Activated CD8-positive, alpha-beta memory T cell treated with anti-CD3 and anti-CD28 coated beads for 1 hour (primary cell): ENCODE measurements at places on chromosomes 2 and 18.
A peak's percentile ranks its signal among the peaks of the same experiment; 100 is the strongest.

DNA sequence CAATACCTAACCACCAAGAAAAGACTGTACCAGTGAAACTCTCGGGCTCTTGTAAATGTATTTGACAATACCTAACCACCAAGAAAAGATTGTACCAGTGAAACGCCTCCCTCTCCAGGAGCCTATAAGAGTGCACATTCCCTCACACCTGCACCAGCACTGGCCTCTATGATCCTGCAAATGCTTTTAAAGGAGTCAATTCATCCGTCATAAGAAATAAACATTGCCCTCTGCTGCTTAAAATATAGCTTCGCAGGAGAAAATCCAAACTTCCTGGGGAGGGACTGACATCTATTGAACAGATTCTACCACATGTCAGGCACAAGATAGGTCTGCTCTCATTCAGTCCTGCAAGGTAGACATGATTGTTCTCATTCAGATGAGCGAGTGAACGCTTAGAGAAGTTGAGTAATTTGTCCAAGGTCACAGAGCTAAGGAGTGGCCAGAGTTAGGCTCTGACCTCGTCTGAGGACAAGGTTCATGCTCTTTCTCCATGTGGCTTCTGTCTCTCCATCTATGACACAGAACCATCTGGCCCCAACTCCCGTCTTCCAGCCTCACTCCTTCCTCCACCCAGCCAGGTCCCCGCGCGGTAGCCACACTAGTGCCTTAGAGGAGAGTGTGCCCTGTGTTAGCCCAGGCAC, 38.7 kb downstream of the MCFD2 start:
- DNase-seq = no peak

DNA sequence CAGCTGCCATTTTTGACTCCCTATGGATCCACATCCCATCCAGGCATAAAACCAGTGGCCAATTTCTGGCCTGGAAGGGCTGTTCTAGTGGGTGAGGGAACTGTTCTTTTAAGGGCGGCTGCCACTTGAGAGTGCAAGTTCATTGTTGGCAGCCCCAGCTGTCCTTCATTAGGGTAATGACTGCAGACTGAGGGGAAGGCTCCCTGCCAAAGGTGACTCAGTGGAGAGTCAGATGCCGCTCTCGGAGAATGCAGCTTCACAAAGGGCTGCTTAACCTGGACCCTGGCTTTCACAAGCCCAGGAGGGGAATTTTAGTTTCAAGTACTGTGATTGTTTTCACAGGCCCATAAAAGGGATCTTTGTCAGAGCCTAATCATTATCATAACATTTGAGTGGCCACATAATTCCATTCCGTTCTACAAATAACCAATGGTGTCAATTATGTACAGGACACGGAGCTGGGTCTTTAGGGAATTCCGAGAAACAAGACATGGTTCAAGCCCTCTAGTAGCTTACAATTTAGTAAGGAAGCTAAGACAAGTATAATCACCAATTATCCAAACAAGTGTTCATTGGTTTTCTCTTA, 235.7 kb downstream of the CDCA7 start:
- DNase-seq = no peak

- DNase-seq = peak; percentile 15
These were observed 23.0 kb upstream of the NTSR2 start for GRCh38 chr2:11692966-11693521.

GRCh38 chr2:208556983-208557484, 150.4 kb downstream of the PTH2R start:
- no peak for DNase-seq

DNA sequence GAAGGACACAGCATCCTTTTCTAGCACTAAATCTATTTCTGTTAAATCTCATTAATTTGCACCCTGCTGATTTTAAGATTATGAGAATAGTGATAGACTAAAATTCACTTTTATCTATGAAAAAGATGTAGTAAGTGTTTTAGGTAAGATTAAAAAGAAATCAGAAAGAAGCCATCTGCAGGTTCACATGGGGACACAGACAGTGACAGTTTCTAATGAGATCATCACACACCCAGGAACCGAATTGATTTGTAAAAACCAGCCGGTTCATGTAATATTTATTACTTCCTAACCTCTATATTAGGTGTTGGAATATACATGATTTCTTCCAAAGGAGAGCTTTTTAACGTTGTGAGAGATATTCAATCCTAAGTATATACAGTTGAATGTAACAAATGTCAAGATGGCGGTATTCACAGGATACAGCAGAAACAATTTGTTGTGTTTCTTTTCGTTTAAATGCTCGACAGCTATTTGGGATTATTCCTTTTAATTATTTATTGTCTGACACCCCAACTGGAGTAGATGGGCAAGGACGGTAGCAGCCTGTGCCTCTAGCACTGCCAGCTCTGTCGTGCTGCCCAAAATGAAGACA, 223.4 kb downstream of the CCDC102B start:
- DNase-seq = no peak

DNA sequence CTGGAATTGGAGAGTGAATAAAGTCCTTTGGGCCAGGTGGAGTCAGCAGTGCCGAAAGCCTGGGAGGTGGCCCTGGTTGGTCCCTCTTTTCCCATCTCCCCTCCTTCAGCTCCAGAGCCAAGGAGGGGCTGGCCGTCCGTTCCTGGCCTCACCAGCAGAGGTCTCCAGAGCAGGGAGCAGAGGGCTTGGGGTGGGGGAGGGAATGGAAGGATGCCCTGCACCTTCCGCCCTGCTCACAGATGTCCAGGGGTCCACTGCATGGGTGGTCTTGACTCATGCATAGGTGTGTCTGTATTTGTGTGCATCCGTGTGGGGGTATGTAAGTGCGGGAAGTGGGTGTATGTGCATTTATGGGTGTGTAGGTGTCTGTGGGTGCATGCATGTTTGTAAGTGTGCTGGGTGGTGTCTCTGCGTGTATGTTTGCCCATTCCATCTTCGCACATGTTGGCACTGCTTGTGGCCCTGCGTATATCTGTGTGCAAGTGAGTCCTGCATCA, 201.8 kb downstream of the ZFP36L2 start:
- no peak for DNase-seq

DNA sequence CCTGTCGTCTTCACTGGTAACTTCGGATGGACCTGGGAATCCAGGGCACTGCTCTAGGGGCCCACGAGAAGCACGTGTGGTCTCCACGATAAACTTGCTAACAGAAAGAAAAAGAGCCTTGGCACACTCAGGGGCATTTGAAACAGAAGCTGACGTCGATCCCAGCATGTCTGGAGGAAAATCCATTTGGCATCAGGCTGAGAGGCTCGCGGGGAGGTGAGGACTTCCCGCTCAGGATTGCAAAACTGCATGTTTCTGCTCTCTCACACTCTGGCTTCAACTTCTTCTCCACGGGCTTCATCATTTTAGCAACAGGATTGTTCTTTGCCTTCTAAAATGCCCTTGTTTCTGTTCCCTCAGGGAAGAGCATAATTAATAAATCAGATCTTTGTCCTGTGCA, 181.7 kb upstream of the COPS8 start:
- no peak for DNase-seq

- DNase-seq = no peak
These were observed 1.4 kb downstream of the PPM1G start for GRCh38 chr2:27407798-27408491.

DNA sequence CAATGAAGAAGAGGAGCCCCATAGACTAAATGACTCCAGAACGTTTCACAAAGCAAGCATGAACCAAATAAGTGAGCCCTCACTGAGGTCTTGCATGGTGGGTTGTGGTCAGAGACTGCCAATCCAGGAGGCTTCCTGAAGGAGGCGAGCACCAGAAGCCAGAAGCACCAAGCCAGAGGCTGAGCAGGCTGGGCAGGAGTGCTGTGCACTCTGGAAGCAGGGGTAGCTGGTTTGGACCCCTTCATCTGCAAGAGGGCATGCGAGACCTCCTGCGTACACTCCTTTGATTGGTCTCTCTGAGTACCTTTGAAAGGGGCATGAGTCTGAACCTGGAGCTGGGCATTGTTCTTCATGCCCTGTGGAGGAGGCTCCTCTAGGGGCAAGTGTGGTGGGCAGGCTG, 192.5 kb downstream of the HAUS1 start:
- no peak for DNase-seq

DNA sequence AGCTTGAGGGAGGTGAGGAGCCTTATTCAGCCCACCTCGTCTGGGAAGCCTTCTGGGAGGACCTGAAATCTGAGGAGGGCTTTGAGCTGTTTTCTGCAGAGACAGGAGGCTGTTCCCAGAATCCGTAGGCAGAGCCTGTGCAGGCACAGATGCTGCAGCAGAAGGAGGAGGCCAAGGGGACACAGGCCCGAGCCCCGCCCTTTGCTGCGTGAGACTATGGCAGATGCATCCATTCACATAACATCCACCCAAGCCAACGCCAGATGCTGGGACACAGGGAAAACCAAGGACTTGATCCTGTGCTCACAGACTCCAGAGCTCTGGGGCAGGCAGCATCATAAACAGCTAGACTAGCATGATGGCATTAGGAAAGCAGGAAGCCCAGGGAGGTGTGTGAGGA, 98.2 kb downstream of the KCNF1 start:
- DNase-seq = no peak

- DNase-seq = no peak
These were observed 29.5 kb downstream of the GLI2 start for GRCh38 chr2:120764991-120765677.

GRCh38 chr2:168034616-168035015, 212.8 kb downstream of the STK39 start:
- no peak for DNase-seq

- no peak for DNase-seq
These were observed 93.5 kb upstream of the MAPRE2 start for GRCh38 chr18:34947711-34948125.

GRCh38 chr2:202140522-202141252, 67.6 kb downstream of the KIAA2012 start:
- DNase-seq = no peak

DNA sequence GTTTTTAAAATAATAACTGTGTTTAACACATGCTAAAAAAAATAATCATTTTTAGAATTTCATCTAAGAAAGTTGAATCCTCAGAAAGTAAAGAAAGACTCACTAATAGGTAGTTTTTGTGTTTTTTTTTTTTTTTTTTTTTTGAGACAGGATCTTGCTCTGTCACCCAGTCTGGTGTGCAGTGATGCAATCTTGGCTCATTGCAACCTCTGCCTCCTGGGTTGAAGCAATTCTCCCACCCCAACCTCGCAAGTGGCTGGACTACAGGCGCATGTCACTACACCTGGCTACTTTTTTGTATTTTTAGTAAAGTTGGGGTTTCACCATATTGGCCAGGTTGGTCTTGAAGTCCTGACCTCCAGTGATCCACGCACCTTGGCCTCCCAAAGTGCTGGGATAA, 7.1 kb downstream of the CKAP2L start:
- no peak for DNase-seq

DNA sequence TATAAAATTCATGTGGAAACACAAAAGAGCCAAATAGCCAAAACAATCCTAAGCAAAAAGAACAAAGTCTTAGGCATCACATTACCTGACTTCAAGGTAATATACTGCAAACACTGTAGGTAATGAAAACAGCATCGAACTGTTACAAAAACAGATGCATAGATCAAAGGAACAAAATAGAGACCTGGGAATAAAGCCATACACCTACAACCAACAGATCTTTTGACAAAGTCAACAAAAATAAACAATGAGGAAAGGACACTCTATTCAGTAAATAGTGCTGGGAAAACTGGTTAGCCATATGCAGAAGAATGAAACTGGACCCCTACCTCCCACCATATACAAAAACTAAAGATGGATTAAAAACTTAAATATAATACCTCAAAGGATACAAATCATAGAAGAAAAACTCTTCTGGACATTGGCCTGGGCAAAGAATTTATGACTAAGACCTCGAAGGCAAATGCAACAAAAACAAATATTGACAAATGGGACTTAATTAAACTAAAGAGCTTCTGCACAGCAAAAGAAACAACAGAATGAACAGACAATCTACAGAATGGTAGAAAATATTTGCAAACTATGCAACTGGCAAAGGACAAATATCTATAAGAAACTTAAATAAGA, 218.0 kb downstream of the PHLPP1 start:
- DNase-seq = no peak

- DNase-seq = no peak
These were observed 13.1 kb downstream of the SEH1L start for GRCh38 chr18:12960853-12961397.

DNA sequence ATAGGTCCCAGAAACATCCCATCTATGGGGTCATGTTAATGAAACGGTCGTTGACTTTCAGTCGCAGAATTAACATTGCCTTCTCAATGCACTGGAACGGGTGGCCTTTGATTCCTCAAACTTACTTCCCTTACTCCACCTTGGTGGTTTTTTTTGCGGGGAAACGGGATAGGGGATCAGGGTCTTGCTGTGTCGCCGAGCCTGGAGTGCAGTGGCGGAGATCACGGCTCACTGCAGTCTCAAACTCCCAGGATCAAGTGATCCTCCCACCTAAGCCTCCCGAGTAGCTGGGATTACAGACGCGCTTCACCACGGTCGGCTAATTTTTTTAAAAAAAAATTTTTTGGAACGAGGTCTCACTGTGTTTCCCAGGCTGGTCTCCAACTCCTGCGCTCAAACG, 754 bp downstream of the ATG16L1 start:
- DNase-seq = no peak
